ENCODE measurements at places on chromosomes 12 and 14.

DNA sequence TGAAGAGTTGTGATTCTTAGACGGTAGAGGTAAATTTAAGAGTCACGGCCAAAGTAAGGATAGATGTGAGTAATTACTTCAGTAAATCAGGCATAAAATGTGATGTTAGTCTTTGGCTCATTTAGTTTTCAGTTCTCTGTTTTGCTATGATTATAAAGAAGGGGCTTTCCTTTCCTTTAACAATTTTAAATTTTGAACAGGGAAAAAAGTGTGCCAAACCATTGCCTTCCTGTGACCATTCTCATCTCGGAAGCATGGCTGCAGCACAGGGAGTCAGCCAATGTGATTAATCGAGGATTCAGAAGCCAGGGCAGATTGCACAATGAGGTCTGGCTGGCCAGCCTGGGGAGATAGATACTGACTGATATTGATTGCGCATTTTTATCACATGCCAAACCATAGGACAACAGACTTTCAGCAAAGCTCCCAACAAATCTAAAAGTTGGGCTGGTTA, 480.2 kb upstream of the PRICKLE1 start:
- H3K27me3 ChIP-seq, result no peaks in the 10 kb centered on the region
- no peak for DNase-seq
- H3K4me1 ChIP-seq, result no peaks in the 10 kb centered on the region
- no peak overlapping the region for H3K27ac ChIP-seq
- no peak overlapping the region for H3K4me3 ChIP-seq
- no peaks in the 10 kb centered on the region for H3K36me3 ChIP-seq

DNA sequence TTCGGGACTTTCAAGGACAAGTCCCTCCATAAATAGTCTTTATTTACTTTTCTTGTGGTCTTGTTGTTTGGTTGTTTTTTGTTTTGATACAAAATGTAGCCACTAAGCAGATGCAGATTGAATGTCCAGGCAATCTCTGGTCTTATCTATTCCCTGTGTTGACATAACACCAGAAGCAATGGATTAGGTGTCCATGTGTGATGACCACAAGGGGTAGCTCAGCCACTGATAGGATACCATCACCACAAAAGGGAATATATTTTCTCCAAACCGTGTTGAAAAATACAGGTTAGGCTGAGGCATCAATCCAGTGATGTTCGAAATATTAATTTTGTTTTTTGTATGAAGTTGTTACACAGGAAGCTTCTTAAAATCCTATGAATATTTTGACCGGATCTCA, 196.3 kb downstream of the EPS8 start:
- no peak for DNase-seq
- H3K4me3 ChIP-seq, result no peak overlapping the region

- DNase-seq, result no peak
- H3K4me1 ChIP-seq, result no peaks in the 10 kb centered on the region
- no peaks in the 10 kb centered on the region for H3K27me3 ChIP-seq
- no peak overlapping the region for H3K27ac ChIP-seq
Observed at GRCh38 chr14:96176275-96176674, 28.4 kb upstream of the BDKRB2 start.

DNA sequence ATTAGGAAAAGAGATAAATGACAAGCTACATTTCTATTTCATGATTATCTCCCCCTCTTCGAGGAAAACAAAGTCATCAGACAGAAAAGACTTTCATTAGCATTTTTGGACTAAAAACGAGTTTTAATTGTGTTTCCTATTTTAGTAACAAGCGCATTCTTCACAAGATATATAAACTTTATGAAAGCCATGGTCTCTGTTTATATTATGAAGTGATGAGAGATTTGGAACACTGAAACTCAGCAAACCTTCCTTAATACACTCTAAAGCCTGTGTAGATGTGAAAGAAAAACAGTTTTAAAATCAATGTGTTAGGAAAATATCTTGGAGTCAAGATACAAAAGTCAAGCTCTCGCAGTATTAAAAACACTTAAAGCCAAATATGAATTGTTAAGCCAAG, 539.1 kb downstream of the LRFN5 start:
- DNase-seq, result no peak
- H3K4me3 ChIP-seq, result no peak overlapping the region
- no peaks in the 10 kb centered on the region for H3K4me1 ChIP-seq

DNA sequence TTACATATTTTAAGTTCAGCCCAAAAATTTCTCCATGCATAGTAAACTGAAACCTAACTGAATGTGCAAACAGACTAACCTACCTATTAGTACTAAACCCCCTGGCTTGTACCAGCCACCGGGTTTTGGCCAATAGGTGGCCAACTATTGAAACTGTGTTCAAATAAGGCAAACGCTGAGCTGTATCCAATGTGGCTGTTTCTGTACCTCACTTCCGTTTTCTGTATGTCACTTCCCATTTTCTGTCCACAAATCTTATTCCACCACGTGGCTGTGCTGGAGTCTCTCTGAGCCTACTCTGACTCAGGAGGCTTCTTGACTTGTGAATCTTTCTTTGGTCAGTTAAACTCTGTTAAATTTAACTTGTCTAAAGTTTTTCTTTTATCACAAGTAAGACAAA, 6.0 kb upstream of the FBXO34 start:
- no peak overlapping the region for H3K27ac ChIP-seq
- no peak overlapping the region for H3K4me3 ChIP-seq
- no peak for DNase-seq
- no peaks in the 10 kb centered on the region for H3K36me3 ChIP-seq
- H3K4me1 ChIP-seq, result no peaks in the 10 kb centered on the region
- H3K27me3 ChIP-seq, result no peaks in the 10 kb centered on the region

DNA sequence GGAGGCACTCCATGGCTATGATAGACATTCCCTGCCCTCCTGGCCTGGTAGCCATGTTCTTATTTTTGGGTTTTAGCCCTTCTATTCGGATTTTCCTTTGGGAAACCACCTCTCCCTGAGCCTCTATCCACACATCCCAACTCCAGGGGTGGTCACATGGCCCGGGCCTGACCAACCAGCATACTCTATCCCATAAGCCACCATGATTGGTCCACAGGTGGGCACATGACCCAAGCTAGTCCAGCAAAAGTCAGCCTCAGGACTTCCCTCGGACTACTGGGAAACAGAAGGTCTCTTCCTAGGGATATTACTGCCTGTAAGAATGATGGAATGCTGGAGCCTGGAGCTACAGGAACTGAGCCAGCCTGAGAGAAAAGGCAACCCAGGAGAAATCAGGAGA, 12.5 kb downstream of the PRIMA1 start:
- DNase-seq, result no peak
- H3K36me3 ChIP-seq, result no peaks in the 10 kb centered on the region
- H3K27ac ChIP-seq, result no peak overlapping the region
- no peaks in the 10 kb centered on the region for H3K4me1 ChIP-seq
- no peaks in the 10 kb centered on the region for H3K27me3 ChIP-seq

- DNase-seq, result no peak
- H3K4me3 ChIP-seq, result no peak overlapping the region
- no peak overlapping the region for H3K27ac ChIP-seq
Observed at GRCh38 chr12:34400411-34400881, 378.1 kb downstream of the ALG10 start.

GRCh38 chr14:72141084-72141483, 208.9 kb downstream of the RGS6 start:
- H3K27me3 ChIP-seq, result no peaks in the 10 kb centered on the region
- H3K4me3 ChIP-seq, result no peak overlapping the region
- H3K27ac ChIP-seq, result no peak overlapping the region
- H3K36me3 ChIP-seq, result no peaks in the 10 kb centered on the region

DNA sequence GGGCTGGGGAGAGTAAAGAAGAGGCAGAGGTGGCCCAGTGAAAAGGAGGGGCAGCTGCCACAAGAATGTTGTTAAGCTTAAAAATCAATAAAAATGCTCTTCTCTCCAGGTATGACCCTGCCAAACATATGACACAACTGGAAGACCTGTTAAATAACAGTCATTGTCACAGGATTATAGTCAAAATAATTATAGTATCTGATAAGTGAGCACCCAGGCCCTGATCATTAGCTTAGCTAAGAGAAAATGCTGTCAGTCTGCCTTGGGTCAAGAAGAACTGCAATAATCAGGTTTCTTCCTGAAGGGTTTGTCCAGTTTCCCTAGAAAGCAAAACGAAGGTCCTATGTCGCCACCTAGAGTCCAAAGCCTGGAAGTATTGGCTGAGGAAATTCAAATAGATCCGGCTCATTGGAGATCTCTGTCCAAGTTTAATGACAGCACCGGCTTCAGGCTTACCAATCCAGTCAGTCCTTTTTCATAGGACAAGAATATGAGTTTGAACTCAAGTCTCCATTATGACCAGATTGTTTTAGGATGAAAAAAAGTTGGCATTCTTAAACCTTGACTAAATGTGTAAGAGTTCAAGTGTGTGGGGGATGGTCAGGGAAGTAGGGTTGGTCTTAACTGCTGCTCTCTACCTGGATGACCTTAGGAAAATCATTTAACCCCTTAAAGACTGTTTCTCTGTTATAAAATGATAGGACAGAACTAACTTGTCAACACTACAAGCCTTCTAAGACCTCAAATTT, 22.5 kb upstream of the NKX2-8 start:
- H3K36me3 ChIP-seq, result no peaks in the 10 kb centered on the region
- H3K4me1 ChIP-seq, result peaks cover 12% of the 10 kb centered on the region
- no peak overlapping the region for H3K27ac ChIP-seq

- no peaks in the 10 kb centered on the region for H3K36me3 ChIP-seq
- H3K27me3 ChIP-seq, result no peaks in the 10 kb centered on the region
- no peak overlapping the region for H3K27ac ChIP-seq
- no peak for DNase-seq
- H3K4me3 ChIP-seq, result no peak overlapping the region
Observed at GRCh38 chr12:132454933-132455418, 35.0 kb upstream of the FBRSL1 start.

GRCh38 chr12:47814539-47815170, 5.0 kb downstream of the HDAC7 start:
- H3K27me3 ChIP-seq, result peaks cover 7% of the 10 kb centered on the region
- H3K4me3 ChIP-seq, result no peak overlapping the region
- peaks cover 73% of the 10 kb centered on the region for H3K4me1 ChIP-seq
- H3K36me3 ChIP-seq, result no peaks in the 10 kb centered on the region
- H3K27ac ChIP-seq, result no peak overlapping the region
